ENCODE measurements at places on chromosomes 7 and 10.

- no peak for DNase-seq
Measured at GRCh38 chr10:90461437-90462155, 396.2 kb downstream of the HTR7 start.

- DNase-seq: no peak
Measured at GRCh38 chr7:37054624-37055241, 330.4 kb upstream of the AOAH start.

GRCh38 chr10:44032216-44032615 is 352.7 kb downstream of the CXCL12 start:
- DNase-seq: no peak

- no peak for DNase-seq
Measured at GRCh38 chr7:89023877-89024276, 228.3 kb upstream of the TEX47 start.

GRCh38 chr10:5343561-5343960 is 21.2 kb upstream of the UCN3 start:
- DNase-seq: no peak

GRCh38 chr10:77606751-77607150 is 30.9 kb downstream of the KCNMA1 start:
- DNase-seq: no peak

GRCh38 chr10:125782616-125783015 is 7.0 kb upstream of the MMP21 start:
- DNase-seq: no peak

DNA sequence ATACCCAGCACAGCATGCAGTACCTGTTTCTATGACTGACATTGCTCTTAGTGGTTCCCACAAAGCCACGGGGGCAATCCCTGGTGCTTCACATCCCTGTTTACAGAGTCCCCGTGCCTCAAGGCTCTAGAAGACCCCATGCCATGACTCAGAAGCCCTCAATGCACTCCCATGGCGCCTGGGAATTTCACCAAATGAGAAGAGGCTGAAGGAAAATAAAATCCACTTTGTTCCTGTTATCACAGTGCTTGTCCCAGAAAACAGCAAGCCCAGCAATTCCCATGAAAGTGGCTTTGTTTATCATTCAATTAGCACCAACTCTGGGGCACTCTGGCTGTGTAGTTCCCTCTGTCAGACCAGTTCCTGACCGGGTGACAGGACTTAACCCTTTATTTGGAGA is 268.3 kb downstream of the TNS3 start:
- DNase-seq: no peak

DNA sequence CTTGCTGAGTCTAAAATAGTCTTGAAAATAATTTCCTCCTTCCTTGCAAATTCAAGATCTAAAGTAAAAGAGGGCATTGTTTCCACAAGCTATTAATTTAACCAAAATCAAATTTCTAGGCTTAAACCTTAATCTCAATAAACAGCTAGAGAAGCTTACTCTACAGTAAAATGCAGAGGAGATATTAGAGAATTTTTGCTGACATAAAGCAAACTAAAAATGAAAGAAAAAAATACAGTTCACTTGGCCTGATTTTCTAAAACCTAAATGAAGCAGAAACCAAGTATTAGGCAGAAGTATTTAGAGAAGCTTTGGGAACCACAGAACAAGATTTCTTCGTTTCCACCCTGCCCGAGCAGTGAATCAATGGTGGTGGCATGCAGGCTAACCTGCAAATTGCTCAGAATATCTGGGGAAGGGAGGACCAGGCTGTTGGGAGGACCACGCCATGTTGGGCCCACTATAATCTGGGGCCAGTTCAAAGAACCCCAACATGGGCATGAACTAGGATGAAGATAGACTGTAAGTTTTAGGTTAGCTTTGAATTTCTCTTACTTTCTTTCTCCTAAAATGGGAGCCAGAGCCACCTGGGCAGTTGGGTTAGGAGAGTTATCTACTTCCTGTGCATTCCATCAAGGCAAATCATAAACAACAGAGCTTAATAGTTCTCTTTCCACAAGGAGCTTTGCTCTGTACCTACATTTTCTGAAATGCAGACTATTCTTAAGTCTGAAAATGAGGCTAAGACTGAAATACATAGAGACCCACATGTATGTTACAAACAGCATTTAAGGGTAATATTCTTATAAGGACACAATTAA is 4.1 kb downstream of the LAMB1 start:
- no peak for DNase-seq

DNA sequence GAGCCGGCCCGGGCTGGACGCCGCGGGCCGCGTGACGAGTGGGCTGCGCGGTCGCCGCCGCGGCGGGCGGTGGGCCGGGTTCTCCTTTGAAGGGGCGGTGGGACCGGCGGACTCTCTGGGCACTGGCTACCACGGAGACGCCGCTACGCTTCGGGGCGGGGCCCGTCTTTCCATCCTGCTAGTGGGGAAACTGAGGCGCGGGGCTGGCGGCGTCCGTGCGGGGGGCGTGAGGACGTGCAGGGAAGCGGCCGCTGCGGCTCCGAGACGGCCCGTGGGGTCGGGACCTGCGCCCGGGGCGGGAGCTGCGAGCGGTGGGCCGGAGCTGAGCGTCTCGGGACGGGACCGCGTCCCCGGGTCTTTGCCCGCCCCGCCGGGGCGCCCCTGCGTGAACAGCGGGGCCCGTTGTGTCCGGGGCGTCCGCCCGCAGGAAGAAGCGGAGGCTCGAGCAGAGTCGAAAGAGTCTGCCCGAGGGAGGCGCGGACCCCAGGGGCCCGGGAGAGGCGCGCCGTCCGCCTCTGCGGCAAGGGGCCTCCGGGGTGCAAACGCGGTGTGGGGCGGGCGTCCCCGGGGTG is 548 bp upstream of the BNIP3 start:
- DNase-seq: peak; percentile 12

- DNase-seq: no peak
Measured at GRCh38 chr7:41416208-41416595, 286.7 kb downstream of the INHBA start.

DNA sequence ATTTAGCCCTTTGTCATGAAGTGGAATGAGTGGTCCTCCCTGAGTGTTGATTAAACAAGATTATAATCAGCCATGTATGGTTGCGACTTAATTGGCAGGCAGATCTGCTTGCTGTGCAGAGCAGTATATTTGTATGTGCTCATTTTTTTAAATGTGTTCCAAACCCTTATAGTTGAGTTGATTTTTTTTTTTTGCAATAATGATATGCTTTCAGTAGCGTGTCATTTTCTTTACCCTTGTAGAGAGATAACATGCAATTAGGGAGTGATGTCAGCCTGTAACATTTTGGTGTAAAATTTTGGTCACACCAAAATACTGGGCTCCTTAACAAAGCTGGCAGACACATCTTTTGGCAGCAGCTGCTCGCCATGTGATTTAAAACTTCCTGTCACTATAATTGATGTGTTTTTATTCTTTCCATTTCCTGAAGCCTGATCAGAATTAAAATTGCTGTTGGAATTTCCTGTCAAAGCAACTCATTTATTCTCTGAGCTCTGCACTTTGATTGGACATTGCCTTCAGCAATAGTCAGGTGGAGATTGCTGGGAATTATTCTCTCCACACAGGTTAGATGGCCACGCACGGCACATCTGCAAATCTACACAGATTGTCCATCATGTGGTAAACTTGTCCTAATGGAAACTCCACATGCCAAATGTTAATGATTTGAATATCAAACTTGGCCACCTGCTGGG is 125.3 kb downstream of the DYNC1I1 start:
- no peak for DNase-seq

GRCh38 chr10:82149674-82150073 is 274.7 kb downstream of the NRG3 start:
- DNase-seq: no peak

DNA sequence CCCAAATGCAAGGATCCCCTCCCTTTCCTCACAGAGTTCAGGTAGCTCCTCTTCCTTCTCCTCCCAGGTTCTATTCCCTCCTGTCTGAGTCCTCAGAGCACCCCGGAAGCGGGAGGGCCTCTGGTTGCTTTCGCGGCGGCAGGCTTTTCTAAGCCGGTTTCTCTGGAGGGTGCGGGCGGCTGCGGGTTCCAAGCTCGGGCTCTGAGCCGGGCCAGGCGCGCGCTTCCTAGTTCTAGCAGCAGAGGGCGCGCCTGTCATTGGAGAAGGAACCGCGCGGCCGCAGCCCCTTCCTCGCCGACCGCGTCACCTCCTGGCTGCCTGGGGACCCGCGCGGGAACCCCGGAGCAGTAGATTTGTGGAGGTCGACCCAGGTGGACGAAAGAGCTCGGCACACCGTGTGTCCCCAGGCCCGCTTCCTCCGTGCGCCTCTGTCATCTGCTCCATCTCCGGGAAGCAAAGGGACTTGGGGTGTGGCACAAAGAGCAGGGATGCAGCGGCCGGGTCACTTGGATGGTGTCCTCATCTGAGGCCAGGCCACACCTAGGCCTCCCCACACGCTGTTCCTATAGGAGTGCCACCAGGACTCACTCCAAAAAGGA is 389.0 kb upstream of the PODXL start:
- peak; percentile 12 for DNase-seq

DNA sequence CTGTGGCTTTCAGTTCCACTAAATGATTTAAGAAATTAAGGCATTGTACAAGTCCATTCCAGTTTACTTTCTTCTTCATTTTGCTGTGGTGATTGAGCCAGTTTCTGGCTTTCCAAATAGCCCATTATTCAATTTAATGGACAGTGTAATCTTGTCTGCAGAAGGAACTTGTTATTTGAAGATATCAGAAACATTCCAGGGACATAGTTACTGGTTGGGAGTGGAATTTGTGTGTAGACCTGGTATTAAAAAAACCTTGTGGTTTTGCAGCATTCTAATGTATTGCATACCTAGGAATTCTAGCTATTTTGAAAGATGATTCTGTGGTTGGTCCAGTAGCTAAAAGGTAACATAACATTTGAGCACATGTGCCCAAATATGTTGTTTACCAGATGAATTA is 72.2 kb downstream of the MCU start:
- no peak for DNase-seq

- DNase-seq: no peak
Measured at GRCh38 chr7:512541-513311, 6.9 kb downstream of the PDGFA start.

GRCh38 chr7:149599636-149600206 is 102.1 kb upstream of the ZNF746 start:
- DNase-seq: no peak

- DNase-seq: no peak
Measured at GRCh38 chr7:55063061-55063460, 44.2 kb downstream of the EGFR start.

DNA sequence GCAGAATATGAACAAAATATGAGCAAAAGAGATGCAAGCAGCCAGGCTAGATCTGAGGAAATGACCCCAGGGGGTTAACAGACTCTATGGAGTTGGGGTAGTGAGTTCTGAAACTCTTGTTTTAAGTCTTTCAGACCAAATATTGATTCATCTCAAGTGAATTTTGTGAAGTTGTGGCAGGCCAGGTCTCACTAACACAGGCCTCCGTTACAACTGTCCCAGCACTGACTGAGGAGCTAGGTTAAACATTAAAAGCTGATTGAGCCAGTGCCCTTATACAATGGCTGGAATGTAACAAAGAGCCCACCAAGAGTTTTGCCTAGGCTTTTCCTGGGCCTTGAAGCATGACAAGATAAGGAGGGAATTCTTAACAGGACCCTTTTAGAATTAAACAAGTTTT is 192.3 kb upstream of the STK17A start:
- no peak for DNase-seq

GRCh38 chr7:105304040-105304895 is 84.5 kb downstream of the SRPK2 start:
- DNase-seq: no peak

DNA sequence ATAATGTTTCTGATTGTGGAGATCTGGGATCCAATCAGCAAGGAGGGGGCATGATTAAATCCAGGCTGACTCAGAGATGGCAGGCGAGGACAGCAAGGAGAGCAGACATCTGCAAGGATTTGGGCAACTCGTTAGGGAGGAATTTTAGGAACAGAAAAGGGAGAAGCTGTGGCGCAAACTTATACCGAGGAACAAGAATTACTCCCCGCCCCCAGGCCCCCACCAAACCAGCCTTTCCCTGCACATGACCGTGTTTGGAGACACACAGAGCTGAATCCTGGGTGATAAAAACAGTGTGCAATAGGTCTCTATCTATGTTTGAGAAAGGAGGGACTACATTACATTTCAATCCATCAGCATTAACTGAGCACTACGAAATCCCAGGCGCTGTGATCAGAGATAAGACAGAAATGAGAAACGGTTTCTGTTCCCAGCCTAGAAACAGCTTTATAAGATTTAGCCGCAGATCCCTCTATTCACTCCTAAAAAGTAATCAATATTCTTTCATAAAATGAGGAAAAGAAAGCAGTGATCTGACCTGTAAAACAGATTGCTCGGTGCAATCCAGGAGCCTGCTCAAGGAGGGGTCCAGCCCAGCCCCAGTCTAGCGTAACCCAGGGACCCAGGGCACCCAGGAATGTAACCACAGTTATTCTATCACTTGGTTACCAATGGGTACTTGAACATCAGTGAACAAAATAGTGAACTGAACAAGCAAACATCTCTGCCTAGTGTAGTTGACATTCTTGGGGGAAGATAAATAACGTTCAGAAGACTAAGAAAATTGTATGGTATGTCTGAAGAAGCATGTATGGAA is 37.2 kb upstream of the RAPGEF5 start:
- no peak for DNase-seq

- DNase-seq: no peak
Measured at GRCh38 chr10:1360011-1360557, 303.9 kb downstream of the WDR37 start.

DNA sequence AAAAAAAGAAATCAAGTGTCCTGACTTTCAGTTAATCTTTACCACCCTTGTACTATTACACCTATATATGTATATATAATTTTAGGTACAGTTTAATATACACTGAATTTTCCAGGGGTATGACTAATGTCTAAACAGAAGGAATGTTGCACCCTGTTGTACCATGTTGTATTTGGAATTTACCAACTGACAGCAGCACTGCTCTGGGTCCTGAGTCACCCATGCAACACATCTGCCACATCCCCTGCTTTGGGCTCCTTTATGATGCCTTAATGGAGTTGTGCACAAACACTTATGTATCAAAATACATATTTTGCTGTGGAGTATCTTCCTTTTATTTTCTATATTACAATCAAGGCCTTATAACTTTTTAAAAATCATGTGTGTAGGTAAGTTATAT is 21.2 kb downstream of the YAE1 start:
- DNase-seq: no peak

DNA sequence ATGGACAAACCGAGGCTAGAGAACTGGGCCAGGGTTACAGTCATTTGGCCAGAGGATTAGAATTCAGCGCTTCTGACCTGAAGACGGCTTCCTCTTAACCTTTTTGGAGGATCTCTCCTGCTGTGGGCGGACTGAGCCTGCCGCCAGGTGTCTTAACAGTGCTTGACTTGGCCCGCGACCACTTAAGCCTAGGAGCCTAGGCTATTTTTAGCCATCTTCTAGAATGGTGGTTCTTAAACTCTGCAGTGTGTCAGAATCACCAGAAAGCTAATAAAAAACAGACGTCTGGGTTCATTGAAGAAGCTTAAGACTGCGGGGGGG is 722 bp downstream of the MDH2 start:
- DNase-seq: peak; percentile 11
